ENCODE measurements at places on chromosomes 4 and X. TPM values are rescaled to one million over a fixed set of nuclear protein-coding genes. Genes with fewer than 3 reads are reported as not detected.

The PAGE1 gene
- total RNA-seq, result 0.41 TPM

The HTATSF1 gene
- 47.6 TPM for total RNA-seq

The MAGEA9B gene
- 0.08 TPM for total RNA-seq

The XK gene
- 1.6 TPM for total RNA-seq

The FBXW7 gene
- total RNA-seq, result 17.9 TPM

The TBC1D9 gene
- 12.9 TPM for total RNA-seq

The ARMCX1 gene
- total RNA-seq, result 24.4 TPM

The TNMD gene
- total RNA-seq, result not detected

The NEUROG2 gene
- total RNA-seq, result not detected

Data from H4 (cell line).